ENCODE measurements at places on chromosomes 12 and 14. TPM values are rescaled to one million over a fixed set of nuclear protein-coding genes. Genes with fewer than 3 reads are reported as not detected.

The SYCP3 gene
- 1.3 TPM for total RNA-seq

The IKBIP gene
- total RNA-seq = 9.6 TPM

The NEUROD4 gene
- 9.9 TPM for total RNA-seq

The TEX22 gene
- 1.4 TPM for total RNA-seq

The BMAL2 gene
- 12.9 TPM for total RNA-seq

The SIX1 gene
- 0.36 TPM for total RNA-seq

The CACNA1C gene
- 20.9 TPM for total RNA-seq
